ENCODE measurements at places on chromosomes 16 and 17. TPM values are rescaled to one million over a fixed set of nuclear protein-coding genes. Genes with fewer than 3 reads are reported as not detected.

The TPSB2 gene
- total RNA-seq, result not detected

The MYH10 gene
- total RNA-seq, result 103 TPM

GRCh38 chr16:31819948-31820347, 53.7 kb upstream of the ZNF267 start:
- no peak for DNase-seq

DNA sequence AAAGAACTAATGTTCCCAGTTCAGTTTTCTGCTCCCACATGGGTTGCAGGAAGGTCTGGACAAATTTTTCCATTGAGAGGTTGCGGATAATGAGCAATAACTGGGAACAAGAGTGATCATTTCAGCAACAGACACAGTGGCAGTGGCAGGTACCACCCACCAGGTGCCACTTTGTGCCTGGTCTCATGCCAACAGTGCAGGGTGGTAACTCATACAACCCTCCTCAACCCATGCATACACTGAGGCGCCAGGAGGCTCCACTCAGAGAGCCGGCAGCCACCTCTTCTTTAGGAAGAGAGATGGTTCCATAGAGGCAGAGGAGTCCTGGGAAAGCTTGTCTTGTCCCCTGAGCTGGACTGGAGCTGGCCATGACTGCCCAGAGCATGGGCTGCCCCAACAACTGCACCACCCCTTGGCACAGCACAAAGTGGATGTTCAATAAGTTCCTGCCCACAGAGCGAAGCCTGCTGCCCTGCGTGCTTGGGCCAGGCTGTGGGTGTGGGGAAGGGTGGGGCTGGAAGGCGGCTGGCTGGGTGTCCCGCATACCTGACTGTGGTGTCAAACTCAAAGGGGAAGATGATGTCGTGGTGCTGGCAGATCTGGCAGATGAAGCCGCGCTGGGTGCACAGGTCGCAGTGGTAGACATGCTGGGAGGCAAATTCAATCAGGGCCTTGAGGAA, 6.4 kb upstream of the ARHGAP27 start:
- no peak for DNase-seq

All from dorsolateral prefrontal cortex (tissue), 122 donors.